ENCODE measurements at places on chromosomes 1 and 21. TPM values are rescaled to one million over a fixed set of nuclear protein-coding genes. Genes with fewer than 3 reads are reported as not detected.
A peak's percentile ranks its signal among the peaks of the same experiment; 100 is the strongest.

GRCh38 chr1:7248549-7249199, 463.4 kb downstream of the CAMTA1 start:
- DNase-seq: no peak

The VASH2 gene
- total RNA-seq: 0.81 TPM

GRCh38 chr1:85049735-85050166, 1.5 kb upstream of the MCOLN3 start:
- DNase-seq: peak; percentile 23

DNA sequence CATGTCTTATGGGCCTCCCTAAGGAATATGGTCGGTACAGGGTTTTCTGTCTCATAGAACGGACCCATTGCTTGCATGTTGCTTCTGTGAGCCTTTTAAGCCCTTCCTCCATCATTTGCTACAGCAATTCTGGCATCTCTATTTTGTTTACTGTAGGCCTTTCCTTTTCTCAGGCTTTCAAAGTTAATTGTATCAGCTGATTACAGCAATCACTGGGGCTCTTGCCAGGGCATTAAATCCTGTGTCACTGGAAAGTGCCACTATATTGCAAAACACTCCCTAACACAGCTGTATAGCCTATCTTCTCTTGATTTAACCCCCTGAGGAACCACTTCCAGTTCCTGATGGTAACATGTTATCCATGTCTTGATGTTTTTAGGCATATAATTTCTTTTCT, 156.5 kb downstream of the PDE4B start:
- DNase-seq: no peak

- peak; percentile 19 for DNase-seq
Observed at GRCh38 chr1:226575739-226576378, 27.3 kb downstream of the STUM start.

The C1QB gene
- 0.27 TPM for total RNA-seq

DNA sequence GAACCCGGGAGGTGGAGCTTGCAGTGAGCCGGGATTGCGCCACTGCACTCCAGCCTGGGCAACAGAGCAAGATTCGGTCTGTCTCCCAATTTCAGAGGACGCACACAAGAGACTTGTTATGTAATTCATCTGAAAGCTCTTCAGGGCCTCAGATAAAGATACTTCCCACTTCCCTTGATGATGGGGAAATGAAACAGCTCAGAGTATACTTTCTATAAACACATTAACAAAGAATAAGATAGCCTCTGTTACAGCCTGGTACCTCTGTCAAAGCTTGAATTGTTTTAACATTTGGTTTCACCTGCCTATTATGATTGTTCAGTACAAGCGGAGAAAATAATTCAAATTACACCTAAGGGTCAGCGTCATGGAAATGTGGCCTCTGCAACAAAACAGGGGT, 622.9 kb upstream of the ADGRL4 start:
- DNase-seq: no peak
